ENCODE measurements at places on chromosomes 2 and 18.

GRCh38 chr2:104344306-104344705, 509.6 kb upstream of the POU3F3 start:
- no peak for DNase-seq

DNA sequence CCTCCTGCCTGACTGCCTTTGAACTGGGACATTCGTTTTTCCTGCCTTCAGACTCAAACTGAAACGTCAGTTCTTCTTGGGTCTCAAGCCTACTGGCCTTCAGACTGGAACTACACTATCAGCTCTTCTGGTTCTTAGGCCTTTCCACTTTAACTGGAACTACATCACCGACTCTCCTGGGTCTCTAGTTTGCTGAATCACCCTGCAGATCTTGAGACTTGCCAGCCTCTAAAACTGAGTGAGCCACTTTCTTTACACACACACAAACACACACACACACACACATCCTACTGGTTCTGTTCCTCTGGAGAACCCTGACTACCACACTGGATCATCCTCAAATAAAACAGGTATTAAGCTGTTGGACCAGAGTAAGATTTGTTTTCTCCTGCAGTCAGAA, 46.7 kb upstream of the ATL2 start:
- no peak for DNase-seq

DNA sequence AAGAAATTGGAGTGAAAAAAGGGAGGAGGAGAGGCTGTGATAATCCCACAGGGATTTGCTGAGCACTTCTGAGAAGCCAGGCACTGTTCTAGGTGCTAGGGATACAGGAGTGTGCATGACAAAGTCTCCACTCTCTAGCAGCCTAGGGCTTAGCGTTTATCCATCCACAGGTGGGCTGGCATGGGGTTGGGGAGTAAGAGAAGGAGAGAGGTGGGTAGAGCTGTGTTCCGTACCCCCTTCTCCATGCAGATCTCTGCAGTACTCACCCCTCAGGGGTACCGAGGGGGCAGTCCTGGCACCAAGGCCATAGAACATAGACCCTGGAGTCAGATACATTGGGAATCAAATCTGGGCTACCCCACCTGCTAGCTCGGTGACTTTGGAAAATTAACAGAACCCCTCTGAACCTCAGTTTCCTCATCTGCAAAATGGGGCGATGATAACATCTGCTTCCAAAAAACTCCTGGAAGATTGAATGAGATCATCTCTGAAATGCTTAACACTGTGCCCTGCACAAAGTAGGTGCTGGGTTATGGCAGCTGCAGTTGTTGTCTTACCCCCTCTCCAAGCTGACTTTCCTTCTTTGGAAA, 18.6 kb downstream of the FOSL2 start:
- DNase-seq, result no peak

GRCh38 chr18:36389811-36390581, 92.5 kb downstream of the FHOD3 start:
- no peak for DNase-seq

DNA sequence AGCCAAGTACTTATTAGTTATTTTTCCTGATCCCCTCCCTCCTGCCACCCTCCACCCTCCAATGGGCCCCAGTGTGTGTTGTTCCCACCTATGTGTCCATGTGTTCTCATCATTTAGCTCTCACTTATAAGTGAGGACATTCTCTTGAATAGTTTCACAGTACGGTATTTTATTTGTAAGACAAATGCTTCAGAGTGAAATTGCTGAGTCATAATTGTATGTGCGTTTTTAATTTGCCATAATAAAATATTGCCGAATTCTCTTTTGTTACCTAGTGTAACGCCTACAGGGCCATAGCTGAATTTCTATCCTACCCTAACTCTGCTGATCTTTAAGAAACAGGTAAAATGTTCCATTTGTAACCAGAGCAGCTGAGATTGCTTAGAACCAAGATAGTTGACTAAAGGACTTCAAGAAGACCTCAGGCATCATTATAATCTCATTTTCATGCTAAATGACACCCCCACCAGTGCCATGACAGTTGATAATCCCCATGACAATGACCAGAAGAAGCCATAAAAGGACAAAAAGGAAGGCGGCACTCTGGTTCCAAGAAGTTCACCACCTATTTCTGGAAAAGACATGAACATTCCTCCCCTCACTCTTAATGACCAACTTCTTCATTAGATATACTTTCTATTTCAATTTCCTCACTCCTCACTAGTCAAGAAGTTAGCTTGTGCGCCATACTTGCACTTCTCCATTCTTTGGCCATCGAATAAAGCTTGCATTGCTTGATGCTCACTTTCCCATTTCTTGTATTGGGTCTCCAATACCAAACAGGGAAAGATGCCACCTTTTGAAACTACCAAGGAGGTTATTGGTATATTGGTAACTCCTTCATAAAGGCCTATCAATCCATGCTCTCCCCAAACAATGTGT, 18.4 kb downstream of the SCN9A start:
- DNase-seq, result no peak

DNA sequence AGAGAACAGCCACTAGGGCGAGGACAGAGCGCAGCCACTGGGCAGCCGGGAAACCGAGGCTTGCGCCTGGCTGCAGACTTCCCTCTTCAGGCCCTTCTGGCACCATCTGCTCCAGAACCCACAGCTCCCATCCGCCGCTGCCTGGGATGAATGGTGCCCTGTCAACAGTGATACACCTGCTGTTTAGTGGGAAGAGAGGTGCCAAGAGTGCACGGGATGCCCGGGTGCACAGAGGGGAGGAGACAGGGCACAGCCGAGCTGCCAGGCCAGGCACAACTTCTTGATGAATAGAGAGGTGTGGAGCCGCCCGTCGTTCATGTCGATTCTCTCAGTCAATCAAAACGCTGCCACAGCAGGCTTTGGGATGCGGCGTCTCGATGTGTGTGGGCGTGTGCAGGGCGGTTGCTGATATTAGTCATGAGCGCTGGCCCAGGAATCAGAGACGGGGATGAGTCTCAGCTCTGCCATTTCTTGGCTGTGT, 39.5 kb downstream of the RRM2 start:
- DNase-seq, result no peak

- DNase-seq, result no peak
Observed at GRCh38 chr2:18501156-18501555, 59.3 kb downstream of the RDH14 start.

- DNase-seq, result no peak
Observed at GRCh38 chr2:205772983-205773382, 90.7 kb downstream of the NRP2 start.

DNA sequence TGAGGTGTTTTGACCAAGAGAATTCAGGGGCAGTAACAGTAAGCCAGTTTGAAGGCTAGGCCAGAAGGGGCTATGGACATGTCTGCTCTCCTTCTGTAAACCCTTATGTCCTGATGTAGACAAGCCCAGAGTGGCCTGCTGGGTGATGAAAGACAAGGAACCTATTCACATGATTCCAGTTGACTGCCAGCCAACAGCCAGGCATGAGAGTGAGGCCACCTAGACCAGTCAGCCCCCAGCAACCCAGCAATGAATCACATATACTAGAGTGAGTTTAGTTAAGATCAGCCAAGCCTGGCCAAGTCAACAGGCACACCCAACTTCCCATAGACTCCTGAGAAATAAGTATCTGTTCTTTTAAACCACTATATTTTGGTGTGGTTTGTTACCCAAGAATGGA, 1889.7 kb upstream of the CELF4 start:
- no peak for DNase-seq

- DNase-seq, result no peak
Observed at GRCh38 chr2:81247648-81248047, 943.1 kb upstream of the LRRTM1 start.

GRCh38 chr2:127712999-127713398, 11.7 kb downstream of the SFT2D3 start:
- no peak for DNase-seq

DNA sequence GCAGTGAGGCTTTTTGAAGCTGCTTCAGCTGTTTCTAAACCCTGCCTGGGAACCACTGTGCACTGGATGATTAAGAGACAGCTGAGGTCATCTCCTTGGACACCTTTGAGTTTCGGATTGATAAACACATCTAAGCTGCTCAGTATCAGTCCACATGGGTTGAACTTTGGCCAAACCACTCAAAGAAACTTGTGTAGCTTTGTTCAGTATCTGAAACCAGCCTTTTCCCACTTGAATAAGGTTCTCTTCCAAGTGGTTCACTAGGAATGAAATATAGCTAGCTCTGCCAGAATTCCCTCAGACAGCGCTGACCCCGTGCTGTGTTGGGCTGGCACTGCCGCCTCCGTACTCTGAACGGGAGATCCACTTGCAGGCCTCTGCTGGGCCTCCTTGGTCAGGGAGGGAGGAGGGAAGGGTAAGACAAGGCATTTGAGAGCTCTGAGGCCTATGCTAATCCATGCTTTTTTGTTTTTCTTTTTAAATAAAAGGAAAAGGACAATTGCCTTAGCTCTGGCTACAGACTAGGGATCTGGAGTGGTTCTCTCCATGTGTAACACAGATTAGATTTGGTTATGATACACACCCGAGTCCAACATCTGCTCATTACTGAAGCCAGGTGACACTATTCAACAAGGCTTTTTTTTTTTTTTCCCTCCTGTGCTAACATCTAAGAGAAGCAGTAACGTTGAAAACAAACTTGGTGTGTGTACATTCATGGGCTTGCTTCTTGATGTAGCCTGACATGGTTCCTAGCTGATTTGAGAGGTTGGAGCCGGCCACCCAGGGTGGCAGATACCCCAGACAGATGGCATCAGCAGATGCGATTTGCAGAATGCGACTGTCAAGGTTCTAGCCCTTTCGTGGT, 67.7 kb downstream of the NCK2 start:
- DNase-seq, result no peak

GRCh38 chr2:124027182-124027581, 2.1 kb downstream of the CNTNAP5 start:
- no peak for DNase-seq

GRCh38 chr2:44136252-44136651, 32.4 kb upstream of the PPM1B start:
- DNase-seq, result no peak

DNA sequence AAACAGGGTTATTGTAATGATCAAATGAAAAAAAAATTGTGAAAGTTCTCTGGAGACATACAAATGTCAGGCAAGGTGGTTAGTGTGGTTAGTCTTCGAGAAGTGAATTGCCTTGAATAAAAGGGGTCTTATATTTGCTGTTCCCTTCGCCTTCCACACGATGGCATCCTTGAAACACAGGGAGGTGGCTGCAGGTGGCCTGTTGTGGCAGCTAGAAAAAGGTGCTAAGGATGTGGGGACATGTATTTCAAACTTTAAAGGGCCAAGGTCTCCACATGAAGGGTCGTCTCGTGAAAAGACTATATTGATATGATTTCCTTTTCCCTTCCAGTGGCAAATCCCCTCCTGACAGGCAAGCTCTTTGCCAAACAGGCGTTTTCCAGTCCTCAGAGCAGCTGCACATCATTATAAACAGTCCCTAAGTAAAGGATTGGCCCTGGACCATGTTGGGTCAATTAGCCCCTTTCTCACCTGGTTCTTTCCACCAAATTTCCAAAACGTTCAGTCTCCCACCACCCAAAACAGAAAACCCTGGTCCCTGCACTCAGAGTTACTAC, 68.5 kb downstream of the COPS8 start:
- DNase-seq, result peak; percentile 65

Data from activated naive CD4-positive, alpha-beta T cell treated with anti-CD3 and anti-CD28 coated beads, Interleukin-2, amount 10 ng/mL, durations not matched to agents 7 days and 5 days (primary cell).